ENCODE measurements at places on chromosomes 12 and 14.
A peak's percentile ranks its signal among the peaks of the same experiment; 100 is the strongest.

- no peak for DNase-seq
Measured at GRCh38 chr12:105773471-105773870, 365.3 kb downstream of the NUAK1 start.

- DNase-seq, result peak; percentile 72
Measured at GRCh38 chr14:101819251-101819990, 57.9 kb downstream of the PPP2R5C start.

DNA sequence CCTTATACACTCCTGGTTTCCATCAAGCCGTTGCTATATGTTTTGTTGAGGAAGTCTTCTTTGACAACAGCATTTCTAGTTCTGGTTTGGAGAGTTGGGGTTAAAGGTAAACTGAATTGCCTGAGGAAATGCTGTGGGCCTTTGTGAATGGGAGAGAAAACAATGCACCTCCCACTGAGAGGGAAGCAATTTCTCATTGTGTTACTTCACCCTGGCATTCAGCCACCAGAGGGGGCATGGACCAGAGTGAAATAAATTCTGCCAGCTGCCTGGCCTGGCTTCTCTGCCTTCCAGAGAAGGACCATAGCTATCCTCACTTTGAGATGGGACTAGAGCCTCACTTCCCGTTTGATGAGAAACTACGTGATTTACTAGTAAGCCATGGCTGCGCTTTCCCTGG is 475.3 kb downstream of the EGLN3 start:
- DNase-seq, result peak; percentile 8

- DNase-seq, result no peak
Measured at GRCh38 chr14:87181288-87181687, 811.7 kb downstream of the GALC start.

DNA sequence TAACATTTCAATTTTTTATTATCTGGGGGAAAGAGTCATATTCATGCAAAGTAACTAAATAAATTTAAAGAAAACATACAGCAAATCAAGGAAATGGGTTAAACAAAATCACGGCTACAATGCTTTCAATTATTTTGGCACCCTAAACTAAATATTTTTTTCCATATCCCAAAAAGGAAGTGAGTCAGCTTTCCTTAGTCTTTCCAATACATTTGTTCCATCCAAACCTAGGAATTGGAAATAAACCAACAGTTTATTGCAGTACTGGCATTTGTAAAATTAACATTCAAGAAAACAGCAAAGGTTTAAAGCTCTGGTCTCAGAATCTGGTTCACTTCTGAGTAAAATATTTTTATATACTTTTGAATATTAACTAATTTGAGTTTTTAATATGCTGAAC is 89.2 kb downstream of the BCL2L14 start:
- no peak for DNase-seq

GRCh38 chr14:97074856-97075255 is 277.7 kb downstream of the VRK1 start:
- no peak for DNase-seq

DNA sequence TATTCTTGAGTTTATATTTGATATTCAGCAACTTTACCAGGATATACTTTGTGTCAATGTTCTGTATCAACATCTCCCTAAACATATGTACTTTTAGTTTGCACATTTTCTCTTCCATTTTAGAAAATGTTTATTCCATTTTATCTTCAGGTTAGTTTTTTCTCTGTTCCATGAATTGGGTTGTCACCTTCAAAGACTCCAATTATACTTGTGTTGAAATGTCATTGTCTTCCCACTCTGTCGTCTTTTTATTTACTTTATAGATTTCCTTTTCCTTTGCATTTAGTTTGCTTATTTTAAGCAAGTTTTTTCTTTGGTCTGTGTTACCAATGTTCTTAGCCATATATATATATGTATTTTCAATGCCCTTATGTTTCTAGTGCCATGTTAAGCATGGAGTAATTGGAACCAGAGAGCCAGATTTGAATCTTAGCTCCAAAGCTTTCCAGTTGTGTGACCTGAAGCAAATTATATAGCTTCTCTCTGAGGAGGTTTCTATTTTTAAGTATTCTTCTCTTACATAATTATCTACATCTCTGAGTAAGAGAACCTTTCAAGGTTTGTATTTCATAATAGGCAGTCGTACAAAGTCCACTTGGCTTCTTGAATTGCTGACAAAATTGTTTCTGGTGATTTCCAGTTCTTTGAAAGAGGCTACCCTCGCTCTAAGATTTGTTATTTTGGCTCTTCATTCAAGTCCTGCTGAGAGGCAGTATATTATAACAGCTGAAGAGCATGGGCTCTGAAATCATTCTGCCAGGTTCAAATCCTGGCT is 85.8 kb upstream of the DYRK2 start:
- DNase-seq, result no peak

GRCh38 chr14:74985028-74985310 is 17.8 kb upstream of the EIF2B2 start:
- DNase-seq, result no peak

DNA sequence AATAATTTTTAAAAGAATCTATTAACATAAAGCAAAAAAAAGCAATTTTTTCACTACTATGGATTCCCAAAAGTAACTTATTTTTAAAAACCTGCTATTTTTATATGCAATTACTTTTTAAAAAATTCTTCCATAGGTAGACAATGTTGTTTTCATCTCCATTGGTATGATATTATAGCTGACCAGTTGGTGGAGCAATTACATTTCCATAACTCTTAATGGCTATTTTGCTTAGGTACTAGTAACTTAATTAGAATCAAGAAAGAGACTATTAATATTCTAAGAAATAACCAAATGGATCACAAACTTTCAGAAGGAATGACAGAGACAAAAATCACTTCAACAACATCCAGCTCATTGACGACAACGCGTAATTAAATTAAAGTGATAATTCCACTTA is 64.7 kb upstream of the PTCSC3 start:
- no peak for DNase-seq

GRCh38 chr12:86710109-86710508 is 453.9 kb upstream of the MGAT4C start:
- DNase-seq, result no peak

Measured in activated naive CD4-positive, alpha-beta T cell treated with Interleukin-2 at 50 U/mL for 16 hours (primary cell).